ENCODE measurements at places on chromosomes 7 and 10.

GRCh38 chr10:49751636-49752510 is 10.2 kb downstream of the OGDHL start:
- no peak for DNase-seq

- no peak for DNase-seq
Observed at GRCh38 chr7:42074076-42074475, 162.9 kb downstream of the GLI3 start.

DNA sequence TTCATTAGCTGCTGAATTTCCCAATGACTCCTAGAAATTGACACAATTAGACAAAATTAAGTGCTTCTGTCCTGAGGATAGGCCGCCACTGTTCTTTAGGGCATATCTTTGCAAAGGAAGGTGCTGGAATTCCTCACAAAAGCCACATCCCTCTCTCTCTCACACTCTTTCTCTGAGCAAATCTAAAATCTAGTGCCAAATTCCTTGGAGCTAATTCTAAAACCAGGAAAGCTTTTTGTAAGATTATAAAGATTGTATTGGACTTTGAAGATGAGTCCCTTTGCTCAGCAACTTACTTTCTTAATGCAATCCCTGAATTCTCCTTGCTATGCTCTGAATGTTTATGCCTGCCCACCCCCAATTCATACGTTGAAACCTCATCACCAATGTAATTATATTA is 288.9 kb downstream of the KCNMA1 start:
- DNase-seq: no peak

DNA sequence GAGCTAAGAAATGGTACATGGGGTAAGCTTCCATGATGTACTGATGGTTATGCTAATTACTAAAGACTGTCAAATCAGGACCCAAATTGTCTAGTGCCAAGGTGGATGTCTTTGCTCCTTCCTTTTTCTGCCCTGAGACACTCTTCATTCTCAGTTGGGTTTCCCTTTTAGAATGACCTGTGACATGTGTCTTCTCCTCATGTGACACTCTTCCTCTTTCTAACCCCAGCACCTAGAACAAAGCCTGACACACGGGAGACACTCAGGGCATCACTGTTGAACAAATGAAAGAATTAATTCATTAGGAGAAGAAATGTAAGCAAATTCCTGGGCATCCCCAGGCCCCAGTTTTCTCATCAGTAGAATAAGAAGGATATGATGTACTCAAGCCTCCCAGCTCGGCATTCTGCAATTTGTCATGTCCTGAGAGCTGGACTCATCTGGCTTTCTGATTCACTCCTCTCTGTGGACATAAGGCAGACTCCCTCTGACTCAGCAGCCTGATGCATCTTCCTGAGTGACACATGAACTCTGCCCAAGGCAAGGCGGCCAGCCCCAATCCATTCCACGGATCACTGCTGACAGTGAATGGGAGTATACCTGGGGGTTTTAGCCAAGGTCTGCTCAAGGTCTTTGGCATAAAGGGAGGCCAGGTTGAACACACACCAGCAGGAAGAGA is 473.8 kb downstream of the KCNMA1 start:
- DNase-seq: no peak

- no peak for DNase-seq
Observed at GRCh38 chr7:5388905-5389433, 34.7 kb downstream of the TNRC18 start.

DNA sequence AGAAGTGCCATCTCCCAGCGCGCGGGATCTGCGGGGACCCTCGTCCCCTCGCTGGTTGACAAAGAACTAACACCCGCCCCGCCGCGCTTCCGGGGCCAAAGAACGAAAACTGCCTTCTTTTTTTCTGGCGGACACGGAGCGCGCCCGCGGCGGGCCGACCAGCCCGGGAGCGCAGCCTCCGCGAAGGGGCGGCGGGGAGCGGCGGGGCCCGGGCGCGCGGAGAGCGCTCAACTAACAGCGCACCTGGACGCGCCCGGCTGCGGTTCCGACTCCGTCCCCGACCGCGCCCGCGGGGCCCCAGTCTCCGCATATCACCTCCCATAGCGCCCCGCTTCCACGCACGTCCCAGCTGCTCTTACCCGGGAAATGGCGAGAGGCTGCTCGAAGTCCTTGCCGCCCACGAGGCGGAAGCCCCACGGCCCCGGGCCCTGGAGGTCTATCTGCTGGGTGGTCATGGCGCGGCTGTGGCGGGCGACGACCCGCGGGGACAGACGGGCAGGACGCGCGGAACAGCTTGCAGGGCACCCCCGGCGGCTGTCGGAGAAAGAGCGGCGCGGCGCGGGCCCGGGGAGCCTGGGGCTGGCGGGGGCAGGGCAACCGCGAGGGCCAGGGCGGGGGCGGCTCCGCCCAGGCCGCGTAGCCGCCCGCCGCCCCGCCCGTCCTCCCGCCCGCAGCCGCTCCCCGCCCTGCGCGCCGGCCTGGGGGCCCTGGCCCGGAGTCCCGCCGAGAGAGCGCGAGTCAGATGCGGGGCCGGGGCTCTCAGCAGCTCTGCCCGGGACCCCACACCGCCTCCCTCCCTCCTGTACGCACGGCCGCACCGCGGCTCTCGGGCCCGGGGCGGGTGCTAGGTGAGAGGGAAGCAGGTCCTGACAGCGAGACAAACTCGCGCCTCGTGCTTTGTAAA is at the start of gene PDLIM1:
Gene PDLIM1, minus strand, starts transcription at position 543 of the 904 bp plus-strand sequence. Its CDS starts 88 bp downstream, at position 455.
- no peak for DNase-seq

DNA sequence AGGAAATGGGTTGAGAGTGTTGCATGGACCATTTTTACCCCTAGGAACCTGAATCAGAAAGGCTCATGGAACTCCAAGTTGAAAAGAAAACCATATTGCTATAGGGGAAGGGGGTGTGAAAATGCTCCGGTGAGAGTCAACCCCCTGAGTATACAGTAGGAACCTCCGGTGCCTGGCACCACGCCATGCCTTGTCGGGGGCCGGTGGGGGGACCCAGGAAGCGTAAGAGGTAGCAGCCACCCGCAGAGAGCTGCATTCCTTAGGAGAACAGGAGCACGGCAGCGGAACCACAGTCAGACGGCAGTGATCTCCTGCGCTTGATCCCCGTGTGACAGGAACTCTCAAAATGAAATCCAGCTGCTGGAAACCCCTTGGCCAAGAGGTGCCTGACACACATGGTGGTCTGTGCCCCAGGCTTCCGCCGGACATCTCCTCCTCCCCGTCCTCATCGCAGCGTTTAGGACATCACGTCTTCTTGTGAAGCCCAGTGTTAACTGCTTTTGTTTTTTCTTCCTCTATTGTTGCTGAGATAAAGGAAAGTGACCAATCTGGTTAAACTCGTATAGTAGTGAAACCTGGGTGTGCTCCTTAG is 186.8 kb downstream of the CELF2 start:
- no peak for DNase-seq

DNA sequence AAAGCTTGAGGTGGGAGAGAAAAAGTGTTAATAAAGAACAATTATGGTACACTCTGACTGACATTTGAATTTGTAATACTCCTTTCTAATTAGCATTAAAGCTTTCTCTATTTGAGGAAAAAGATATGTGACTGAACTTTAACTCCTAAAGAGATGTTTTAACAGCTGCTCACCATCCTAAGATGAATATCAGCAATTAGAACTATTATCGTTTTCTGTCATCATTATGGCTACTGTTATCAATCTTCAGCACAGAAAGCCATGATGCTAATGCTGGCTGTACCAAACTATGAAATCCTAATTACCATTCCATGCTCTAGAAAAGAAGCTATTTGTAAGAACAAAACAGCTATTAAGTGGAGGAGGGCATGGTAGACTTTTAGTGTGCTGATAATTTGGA is 228.8 kb upstream of the CSTF2T start:
- DNase-seq: no peak

DNA sequence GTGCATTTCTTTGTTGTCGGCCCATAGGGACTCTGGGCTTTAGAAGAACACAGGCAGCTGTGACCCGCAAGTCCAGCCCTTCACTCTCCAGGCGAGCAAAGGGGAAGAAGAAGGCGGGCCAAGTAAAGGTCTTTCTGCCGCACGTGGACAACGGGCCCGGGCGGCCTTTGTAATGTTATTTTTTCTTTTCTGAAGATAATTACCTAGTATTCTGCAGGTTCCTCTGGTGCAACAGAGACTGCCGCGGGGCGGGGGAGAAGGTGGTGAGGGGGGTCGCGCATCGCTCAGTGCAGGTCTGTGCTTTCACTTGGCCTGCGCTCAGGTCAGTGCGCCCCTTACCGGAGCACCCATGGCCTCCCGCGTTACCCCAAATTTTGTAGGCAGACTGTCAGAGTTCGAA is 7.1 kb upstream of the TBX20 start:
- no peak for DNase-seq

DNA sequence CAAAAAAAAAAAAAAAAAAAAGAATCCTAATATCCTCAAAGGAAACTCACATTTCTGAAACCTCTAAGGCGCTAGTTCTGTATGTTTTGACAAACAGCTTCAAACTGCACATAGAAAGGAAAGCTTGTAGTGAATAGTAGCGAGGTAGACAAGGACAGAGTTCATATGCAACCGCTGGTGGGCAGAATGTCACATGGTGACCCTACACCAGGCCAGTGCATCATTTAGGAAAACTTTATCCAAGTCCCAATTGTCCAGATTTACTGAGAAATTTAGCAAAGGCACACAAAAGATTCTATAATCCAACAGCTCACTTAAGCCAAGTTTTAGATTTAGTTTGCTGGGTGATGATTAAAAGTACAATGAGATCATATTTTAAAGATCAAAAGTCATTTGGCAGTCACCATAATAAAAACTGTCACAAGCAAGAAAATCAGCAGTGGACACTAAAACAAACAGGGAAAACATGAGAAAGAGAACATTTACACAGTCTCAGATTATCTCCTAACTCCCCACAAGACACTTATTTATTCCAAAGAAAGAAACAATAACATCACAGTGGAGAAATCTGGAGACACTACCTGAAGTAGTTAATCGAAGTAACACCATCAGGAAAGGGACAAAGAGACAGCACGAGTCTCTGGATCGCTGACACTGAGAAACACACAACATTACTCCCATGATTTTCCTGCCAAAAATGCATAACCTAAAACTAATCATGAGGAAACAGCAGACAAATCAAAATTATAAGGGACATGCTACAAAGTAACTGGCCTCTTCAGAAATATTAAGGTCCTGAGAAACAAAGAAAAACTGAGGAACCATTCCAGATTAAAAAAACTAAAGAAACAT is 20.2 kb downstream of the FAM204A start:
- DNase-seq: no peak

DNA sequence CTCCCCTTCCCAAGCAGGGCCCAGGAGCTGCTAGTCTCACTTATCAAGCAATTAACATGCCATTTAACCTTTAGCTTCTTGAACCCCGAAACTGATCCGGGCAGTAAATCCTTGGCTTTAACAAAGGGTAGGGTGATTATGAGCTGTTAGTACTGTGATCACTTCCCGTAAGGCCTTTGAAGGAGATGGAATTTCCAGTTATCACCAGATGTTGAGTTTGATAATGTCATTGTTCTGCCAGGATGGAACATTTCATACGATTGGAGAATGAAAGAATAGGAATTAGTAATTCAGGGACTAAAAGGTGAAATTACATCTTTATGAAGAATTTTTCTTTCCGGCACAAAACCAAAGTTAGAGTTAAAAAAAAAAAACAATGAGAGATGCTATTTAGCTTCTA is 570.9 kb upstream of the FOXK1 start:
- no peak for DNase-seq

GRCh38 chr7:2282185-2282751 is 32.0 kb downstream of the SNX8 start:
- no peak for DNase-seq

DNA sequence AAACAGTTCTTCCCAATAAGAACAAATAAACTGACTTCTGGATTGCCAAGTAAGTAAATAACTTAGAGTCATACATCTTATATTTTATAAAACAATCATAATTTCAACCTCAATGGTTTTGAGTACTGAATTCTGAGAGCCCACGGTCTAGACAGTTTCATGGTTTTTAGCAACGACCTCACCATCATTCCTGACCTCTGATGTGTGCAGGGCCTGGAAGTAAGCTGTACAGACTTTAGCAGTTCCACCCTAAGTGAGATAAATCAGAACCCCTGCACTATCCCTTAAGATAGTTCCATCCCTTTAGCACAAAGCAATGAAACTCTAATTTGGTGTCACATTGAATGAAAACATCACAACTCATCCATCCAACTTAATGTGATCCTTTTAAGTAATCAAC is 86.0 kb downstream of the NEBL start:
- no peak for DNase-seq

- no peak for DNase-seq
Observed at GRCh38 chr7:36600869-36601530, 123.3 kb downstream of the AOAH start.

DNA sequence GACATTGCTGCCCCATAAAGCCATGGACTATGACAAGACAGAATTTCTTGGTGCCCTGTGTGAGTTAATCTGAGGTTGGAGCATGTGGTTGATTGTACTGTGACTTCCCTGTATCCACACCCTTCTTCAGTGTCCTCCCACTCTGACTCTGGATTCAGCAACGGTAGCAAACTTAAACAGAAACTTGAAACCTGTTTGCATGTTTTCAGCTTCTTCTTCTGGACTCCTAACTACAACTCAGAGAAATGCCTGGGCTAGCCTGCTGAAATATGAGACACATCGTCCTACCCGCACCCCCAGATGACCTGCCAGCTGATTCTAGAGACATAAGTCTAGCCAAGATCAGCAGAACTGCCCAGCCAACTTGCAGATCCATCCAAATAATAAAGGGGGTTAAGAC is 78.4 kb downstream of the IPMK start:
- no peak for DNase-seq

DNA sequence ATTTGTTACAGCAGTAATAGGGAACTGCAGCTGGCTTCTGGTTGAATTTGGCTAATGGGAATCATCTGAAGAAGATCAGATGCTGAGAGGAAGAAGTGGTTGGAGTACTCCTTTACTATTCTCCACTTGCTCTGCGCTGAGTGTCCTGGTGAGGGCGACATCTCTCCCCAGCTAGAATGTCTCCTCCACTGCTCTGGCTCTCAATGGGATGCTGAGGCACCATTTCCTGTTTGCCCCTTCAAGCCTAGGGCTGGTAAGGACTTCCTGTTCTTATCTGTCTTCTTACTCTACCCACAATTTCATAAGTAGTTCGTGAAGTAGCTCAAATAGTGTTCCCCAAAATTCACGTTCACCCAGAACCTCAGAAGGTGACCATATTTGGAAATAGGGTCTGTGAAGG is 43.2 kb upstream of the TES start:
- no peak for DNase-seq

DNA sequence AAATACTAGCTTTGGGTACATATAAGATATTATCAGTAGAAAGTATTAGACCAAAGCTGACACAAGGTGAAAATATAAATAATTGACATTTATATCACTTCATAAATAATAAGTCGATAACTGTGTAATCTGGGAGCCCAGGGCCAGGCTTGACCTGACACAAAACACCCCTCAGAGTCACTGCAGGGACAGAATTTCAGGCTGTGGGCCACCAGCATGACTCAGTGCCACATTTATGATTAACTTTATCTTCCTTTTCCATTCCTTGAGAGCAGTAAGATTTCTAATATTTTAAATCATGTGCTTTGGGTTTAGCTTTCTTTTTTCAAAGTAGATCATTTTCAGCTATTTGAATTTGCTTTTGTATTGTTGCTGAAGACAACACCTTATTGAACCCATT is 102.9 kb upstream of the NFE2L3 start:
- DNase-seq: no peak
